ENCODE measurements at places on chromosomes 5 and 9.

- no peak for DNase-seq
These were observed 82.5 kb downstream of the SPRY4 start for GRCh38 chr5:142242272-142242671.

- no peak for DNase-seq
These were observed 66.8 kb downstream of the IPPK start for GRCh38 chr9:92603100-92603499.

DNA sequence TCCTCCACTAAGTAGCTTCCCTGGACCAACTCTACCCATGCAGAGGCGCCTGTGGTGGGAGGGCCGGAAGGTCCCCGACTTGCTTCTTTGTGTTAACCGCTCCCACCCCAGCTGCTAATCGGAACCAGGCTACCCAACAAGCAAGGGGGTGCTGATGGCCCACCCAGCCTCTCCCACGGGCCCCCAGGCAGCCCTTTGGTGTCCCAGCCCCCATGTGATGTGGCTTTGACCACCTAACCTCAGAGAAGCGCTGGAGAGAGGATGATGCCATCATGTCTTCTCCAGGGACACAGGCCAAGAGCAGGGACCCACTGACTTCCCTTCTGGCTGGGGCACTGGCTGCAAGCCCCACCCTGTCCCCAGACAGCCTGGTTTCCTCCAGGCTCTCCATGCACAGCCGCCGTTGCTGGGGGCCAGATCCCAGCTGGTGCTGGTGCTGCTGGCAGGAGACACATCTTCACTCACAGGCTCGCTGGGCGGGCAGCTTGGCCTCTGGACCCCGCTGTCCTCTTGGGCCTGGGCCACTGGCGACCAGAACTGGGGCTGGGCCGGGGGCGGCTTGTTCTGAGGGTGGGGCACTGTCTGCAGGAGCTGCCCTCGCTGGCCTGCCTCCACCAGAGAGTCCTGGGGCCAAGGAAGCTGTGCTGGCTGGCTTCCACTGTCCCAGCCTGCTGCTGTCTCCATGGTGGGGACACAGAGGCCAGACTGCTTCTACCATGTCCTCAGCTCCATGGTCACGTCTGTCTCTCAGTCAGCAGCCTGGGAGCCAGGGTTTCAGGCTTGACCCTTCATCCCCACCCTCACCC lies 27.8 kb downstream of the LAMC3 start:
- DNase-seq: no peak

- DNase-seq: no peak
These were observed 93.1 kb upstream of the TBCA start for GRCh38 chr5:77869116-77869798.

GRCh38 chr9:24766081-24766480 lies 220.4 kb upstream of the IZUMO3 start:
- no peak for DNase-seq

DNA sequence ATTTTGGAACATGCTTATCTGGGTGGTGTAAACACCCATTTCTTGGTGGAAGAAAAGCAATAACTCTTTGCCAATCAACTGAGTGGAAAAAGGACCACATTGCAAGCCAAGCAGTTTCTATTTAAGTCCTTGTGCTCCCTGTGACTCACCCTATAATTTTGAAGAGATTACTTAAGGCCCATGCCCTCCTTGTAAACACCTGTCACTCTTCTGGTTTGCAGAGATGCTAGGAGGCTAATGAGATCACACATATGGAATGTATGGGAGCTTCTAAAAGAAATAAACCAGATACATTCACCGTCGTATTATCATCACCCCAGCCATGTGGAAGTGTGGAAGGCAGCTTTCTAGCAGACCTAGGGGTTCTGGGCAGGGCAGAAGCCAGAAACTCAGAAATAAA lies 337.1 kb downstream of the GADD45G start:
- DNase-seq: peak; percentile 25

DNA sequence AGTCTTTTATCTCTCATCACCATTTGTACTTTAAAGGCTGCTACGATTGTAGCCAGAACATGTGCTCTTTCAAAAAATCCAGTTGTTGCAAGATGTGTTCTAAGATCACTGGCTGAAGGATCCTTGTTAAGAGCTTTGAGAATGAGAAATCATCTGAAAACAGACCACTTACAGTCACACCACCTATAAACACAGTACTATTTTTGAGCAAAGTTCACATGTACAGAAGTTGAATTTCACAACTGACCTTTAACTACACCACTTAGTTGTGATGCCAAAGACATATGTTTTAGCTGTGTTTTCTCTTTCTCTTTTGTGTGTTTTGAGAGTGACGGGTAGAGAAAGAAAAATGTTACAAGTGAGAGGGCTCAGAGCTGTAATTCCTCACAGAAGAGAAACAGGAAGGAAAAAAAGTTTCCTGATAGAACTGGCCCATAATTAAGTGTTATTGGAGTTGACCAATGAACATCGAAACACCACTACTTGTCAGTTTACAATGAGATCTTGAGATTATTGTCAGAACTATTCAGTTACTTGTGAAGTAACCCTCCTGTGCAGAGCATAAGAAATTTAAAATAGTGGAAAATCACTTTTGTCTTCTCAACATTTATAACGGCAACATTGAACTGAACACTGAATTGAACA lies 245.4 kb downstream of the MLLT3 start:
- DNase-seq: no peak

GRCh38 chr9:100295240-100295639 lies 57.5 kb downstream of the TEX10 start:
- DNase-seq: no peak

GRCh38 chr9:133103183-133103986 lies 17.7 kb downstream of the RALGDS start:
- DNase-seq: no peak

DNA sequence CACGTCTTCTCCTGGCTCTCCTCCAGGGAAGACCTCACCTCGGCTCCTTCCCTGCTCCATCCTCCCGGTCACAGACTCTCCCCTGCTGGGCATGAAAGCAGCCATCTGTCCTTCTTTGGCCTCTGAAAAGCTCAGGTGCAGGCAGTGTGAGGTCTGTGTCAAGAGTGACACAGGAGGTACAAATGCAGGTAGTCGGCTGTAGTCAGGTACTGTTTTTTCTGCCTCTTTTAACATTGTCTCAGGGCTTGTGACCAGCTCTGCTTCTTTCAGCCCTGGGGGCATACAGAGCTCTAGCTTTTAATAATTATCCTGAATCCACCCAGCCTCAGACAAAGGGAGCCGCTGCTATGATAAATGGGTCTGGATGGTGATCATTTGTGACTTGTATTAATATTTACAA lies 46.4 kb downstream of the C5orf15 start:
- DNase-seq: no peak

GRCh38 chr9:112443200-112443599 lies 43.4 kb upstream of the KIAA1958 start:
- peak; percentile 7 for DNase-seq

- no peak for DNase-seq
These were observed 69.8 kb downstream of the MRPL36 start for GRCh38 chr5:1729641-1730486.

DNA sequence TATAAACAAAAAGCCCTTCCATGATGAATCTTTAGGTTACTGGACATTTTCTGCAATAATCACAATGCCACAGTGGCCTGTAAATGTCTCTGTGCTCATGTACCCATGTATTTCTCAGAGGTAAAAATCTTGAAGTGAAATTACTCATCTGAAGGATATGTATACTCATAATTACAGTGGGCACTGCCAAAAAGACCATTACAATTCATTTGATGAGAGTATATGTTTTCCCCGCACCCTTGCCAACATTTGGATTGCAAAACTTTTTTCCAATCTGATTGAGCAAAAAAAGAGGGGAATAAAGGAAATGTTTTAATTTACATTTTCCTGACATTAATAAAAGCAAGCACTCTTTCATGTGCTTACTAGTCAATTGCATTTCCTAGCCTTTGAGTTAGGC lies 110.5 kb downstream of the EPB41L4A start:
- no peak for DNase-seq

- peak; percentile 44 for DNase-seq
These were observed 19.6 kb upstream of the LIX1 start for GRCh38 chr5:97162045-97162444.

DNA sequence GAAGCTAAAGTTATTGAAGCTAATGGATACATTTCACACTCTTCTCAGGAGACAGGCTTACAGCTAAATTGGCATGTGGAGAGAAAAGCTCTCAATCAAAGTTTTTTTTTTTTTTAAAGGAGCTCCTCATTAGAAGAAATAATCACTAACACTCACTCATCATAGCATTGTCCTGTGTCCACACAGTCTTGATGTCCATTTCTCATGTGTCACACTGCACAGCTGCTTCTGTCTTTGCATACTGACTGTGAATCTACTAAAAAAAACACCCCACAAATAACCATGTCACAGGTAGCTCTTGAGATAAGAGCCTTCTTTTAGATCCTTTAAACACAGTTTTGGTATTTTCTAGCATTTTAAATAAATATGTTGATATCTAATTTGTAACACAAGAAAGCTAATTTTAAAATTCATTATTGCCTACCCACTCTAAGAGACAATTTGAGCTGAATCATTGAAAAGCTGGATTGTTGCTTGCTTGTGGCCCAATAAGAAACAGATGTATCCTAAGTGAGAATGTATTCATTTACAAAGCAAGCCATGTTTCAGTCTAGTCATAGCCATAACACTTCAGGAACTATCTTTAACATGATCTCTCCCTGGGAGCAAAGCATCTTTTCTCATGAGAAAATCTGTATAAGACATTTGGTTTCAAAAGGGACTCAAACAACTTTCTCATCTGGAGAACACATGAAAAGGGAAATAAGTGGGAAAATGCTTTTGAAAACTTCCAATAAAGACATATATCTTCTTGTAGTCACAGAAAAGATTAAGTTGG lies 48.1 kb upstream of the PCSK1 start:
- DNase-seq: peak; percentile 20

DNA sequence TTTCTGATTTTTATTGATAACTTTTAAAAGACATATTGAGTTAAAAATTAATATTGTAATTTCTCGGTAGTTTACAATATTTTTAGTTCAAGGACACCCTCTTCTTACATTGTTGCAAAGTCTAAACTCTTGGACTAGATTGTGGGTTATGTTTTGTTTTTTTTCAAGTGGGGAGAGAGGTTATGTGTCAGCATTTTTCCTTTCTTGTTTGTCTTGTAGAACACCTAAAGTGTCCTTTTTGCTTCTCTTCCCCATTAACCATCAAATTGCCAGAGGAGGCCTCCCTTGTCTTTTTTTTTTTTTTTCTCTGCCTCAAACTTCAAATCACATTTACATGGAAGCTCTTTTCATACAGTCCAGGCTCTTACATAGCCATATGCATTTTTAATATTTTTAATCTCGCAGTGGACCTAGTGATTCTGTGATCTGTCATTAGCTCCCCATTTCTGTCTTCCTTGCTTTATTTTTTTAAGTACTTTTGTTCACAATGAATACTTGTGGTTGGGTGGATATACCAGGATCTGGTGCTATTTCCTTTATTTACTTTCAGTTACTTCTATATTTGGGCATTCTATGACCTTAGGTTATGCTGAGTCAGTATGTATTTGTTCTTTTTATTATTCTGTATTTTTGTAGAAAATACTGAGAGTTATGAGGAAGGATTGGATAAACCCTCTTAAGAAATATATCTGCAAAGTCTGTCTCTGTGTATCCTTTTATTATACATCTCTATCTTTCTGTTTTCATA lies 2280.6 kb upstream of the ACO1 start:
- DNase-seq: no peak

GRCh38 chr5:133006653-133007052 lies 19.7 kb downstream of the ZCCHC10 start:
- DNase-seq: no peak

- DNase-seq: no peak
These were observed 49.7 kb downstream of the NKD2 start for GRCh38 chr5:1058083-1058945.

GRCh38 chr5:68544648-68545552 lies 329.3 kb downstream of the PIK3R1 start:
- DNase-seq: no peak

GRCh38 chr5:104199771-104200170 lies 637.2 kb upstream of the NUDT12 start:
- DNase-seq: no peak

DNA sequence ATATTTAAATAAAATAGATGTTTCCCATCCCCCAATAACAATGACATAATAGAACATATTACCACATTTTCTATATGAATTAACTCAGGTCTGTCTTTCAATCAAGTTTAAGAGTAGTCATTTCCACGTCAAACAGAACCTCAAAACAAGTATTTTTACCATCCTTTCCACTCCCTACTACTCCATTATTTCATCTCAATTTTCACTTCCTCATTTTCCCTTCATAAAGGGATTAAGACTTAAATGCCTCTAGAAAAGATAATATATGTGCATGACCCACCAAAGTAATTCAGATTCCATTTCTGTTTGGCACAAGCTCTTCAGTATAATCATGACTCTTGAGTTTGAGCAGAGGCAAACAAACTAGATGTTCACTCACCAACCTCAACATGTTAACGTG lies 40.4 kb downstream of the ELOVL7 start:
- DNase-seq: no peak

DNA sequence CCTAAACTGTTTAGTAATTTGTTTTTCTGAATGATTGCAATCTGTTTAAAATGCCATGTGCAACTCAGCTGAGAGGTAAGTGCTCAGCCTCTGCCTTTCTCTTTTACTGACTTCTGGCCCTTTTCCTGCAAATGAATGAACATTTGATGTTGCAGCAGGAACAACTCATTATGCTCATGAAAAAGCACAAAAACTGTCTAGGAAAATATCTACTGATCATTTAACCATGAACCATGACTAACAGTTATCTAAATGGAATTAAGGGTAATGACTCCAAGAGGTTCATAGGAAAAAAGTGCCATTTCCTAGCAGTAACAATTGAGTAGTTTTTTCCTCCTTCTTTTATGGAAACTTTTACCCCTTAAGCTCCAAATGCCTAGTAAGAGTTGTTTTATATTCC lies 70.6 kb upstream of the ANKH start:
- DNase-seq: no peak

DNA sequence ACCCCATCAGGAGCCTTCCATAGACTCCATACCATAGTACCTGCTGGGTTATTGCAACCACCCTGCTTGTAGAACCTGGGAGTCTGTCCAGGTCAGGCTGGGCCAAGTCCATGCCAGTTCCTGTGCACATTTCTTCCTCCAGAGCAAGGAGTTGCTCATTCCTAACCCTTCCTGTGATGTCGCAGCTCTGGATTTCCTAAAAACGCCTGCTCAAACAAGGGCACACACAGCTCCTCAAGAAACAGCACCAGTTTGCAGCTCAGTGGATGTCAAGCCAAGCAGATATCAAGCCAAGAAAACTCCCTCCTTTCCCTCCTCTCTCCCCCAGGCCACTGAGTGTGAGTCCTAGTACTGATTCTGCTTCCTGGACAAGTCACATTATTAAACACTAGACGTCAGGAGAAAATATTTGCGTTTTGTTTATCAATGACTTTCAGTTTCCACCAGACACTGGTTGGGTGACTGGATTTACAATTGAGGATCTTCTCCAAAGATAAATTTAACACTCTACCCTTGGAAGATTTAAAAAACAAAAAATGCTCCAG lies 59.6 kb downstream of the SLC1A1 start:
- DNase-seq: no peak

GRCh38 chr9:25350011-25350410 lies 328.2 kb downstream of the TUSC1 start:
- no peak for DNase-seq

GRCh38 chr9:30310711-30311110 lies 2073.7 kb upstream of the ACO1 start:
- no peak for DNase-seq
